ENCODE measurements at places on chromosomes 3 and 15.

GRCh38 chr15:68734352-68734751 lies 86.3 kb downstream of the ANP32A start:
- DNase-seq: no peak

DNA sequence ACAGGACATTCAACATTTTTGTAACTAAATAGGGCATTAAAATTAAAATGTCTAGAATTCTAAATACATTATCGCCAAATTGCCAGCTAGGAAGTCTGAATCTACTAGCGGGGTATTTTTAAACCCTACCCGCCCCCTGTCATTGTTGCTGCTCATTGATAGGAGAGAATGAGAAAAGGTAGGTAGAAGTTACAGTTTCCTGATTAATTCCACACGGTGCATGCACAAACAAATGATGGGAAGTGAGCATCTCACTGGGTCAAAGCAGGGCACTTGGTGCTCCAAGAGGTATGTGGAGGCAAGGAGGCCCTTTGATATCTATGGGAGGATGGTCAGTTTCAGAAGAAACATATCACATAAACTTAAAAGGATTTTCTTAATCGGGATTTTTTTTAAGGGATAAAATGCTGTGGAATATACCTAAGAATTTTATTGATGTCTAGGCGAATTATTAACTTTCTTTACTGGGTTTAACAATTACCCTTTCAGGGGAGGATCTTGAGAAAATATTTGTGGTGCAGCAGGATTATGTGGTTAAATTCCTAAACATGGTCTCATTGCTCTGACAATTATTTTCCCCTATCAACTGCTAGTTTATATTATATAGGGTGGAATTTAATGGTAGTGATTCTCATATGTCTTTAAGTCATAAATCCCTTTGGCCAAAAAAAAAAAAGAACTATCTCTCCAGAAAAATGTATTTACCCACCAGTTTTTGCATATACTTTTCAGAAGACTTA lies 236.0 kb upstream of the GOLGA6L4 start:
- no peak for DNase-seq

GRCh38 chr3:14538451-14539088 lies 1.6 kb downstream of the GRIP2 start:
- DNase-seq: no peak

- no peak for DNase-seq
These were observed 456.1 kb downstream of the RAP2B start for GRCh38 chr3:153618176-153618575.

- no peak for DNase-seq
These were observed 116.3 kb downstream of the MITF start for GRCh38 chr3:69855436-69856162.

DNA sequence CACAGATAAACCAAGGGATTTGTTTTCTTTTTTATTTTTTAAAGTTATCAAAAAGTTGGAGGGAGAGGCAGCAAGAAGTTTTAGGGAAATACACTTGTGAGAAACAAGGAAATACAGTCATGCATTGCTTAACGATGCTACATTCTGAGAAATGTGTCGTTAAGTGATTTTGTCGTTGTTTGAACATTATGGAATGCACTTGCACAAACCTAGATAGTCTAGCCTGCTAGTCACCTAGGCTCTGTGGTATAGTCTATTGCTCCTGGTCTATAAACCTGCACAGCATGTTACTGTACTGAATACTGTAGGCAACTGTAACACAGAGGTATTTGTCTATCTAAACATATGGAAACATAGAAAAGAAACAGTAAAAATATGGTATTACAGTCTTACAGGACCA lies 2.0 kb upstream of the NFKBIZ start:
- no peak for DNase-seq
